ENCODE measurements at places on chromosomes 3 and 15. TPM values are rescaled to one million over a fixed set of nuclear protein-coding genes. Genes with fewer than 3 reads are reported as not detected.

The MUSTN1 gene
- 5.7 TPM for total RNA-seq

The FAM107A gene
- 78.6 TPM for total RNA-seq

The RASSF1 gene
- total RNA-seq, result 31.7 TPM

The ACAN gene
- not detected for total RNA-seq

The CCDC54 gene
- total RNA-seq, result not detected

The TMEM89 gene
- not detected for total RNA-seq

The SEMA3G gene
- 4.6 TPM for total RNA-seq

The RGMA gene
- 74.7 TPM for total RNA-seq

The TNFSF10 gene
- total RNA-seq, result 61.7 TPM

The RFTN1 gene
- 19.1 TPM for total RNA-seq

The ZNF80 gene
- total RNA-seq, result not detected

The ECE2 gene
- not detected for total RNA-seq

The GPR62 gene
- not detected for total RNA-seq

The RARB gene
- 2.4 TPM for total RNA-seq
